ENCODE measurements at places on chromosomes 5 and 9.

- DNase-seq = no peak
These were observed 587.0 kb upstream of the COX7C start for GRCh38 chr5:86030753-86031152.

- peak; percentile 58 for DNase-seq
These were observed 4.0 kb upstream of the NIPSNAP3A start for GRCh38 chr9:104743376-104743985.

DNA sequence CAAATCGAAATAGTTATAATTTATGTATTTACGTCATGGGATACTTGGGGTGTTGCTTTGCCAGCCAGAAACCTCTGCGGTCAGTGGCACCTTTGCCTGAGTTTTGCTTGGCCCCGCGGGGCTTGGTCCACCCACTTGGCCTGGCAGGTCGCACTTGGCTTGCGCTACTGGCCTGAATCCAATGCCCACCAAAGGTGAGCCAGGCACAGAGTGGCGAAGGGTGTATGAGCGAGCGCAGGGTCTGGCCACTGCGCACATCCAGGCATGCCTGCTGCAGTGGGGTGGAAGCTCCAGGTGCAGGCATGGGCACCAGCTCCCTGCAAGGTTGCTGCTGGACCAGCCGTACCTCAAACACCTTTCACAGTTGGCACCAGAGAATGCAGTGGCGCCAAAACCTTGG is 714.6 kb downstream of the CDH9 start:
- DNase-seq = no peak

GRCh38 chr9:127133739-127134167 is 11.3 kb upstream of the ANGPTL2 start:
- DNase-seq = no peak

DNA sequence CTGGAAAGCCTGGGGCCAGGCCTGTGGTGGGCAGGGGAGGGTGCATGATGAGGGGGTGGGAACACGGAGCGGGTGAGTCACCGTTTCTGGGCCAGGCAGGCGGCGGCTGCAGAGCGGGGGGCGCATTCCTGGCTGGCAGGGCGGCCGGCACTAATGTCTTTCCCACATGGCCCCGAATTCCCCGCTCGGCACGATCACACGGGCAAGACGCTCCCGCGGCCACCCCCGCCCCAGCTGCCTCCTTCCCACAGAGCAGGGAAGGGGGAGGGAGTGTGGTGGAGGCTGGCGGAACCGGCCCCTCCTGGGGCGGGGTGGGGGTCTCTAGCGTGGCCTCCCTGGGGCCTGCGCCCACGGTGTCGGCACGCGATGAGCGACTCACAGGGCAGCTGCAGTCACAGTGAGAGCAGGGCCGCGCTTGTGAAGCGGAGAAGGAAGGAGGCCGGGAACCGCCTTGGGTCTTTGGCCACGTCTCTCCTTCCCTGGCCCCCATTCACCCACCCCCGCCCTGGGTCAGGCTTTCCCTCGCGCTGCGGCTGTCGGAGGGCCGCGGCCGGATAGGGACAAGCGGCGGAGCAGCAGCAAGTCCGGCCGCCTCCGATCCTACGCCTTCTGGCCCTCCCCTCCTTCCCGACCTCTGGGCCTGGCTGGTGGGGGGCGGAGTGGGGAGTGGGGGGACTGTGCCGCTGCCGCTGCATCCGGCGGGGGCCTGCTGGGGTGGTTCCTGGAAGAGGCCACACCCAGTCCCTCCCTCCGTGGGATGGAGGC is 48.9 kb downstream of the CXXC5 start:
- no peak for DNase-seq

DNA sequence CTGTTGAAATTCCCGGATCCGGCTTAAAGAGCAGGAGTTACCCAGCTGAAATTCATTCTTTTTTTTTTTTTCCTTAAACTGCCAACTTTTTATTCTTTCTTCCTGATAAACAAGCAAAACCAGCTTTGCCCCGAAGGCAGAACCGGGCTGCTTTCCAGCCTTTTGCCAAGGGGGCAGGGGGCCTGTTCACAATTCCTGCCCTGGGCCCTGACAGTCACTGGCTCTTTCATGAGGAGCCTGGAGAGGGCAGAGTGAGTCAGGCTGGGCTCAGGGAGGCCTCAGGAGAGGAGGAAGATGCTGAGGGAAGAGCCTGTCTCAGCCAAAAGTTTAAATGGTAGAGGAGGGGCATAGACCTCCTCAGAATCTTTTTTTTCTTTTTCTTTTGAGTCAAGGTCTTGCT is 4.8 kb downstream of the GLIPR2 start:
- no peak for DNase-seq

GRCh38 chr9:114787781-114788498 is 17.9 kb downstream of the TNFSF15 start:
- DNase-seq = no peak

GRCh38 chr5:36644727-36645126 is 38.3 kb downstream of the SLC1A3 start:
- DNase-seq = no peak

- DNase-seq = no peak
These were observed 42.3 kb upstream of the CLPTM1L start for GRCh38 chr5:1387059-1387755.

GRCh38 chr5:68074633-68075032 is 140.9 kb upstream of the PIK3R1 start:
- DNase-seq = no peak

GRCh38 chr5:33170411-33170810 is 270.4 kb upstream of the TARS1 start:
- no peak for DNase-seq

- DNase-seq = no peak
These were observed 214.8 kb downstream of the ISL1 start for GRCh38 chr5:51598026-51598425.

DNA sequence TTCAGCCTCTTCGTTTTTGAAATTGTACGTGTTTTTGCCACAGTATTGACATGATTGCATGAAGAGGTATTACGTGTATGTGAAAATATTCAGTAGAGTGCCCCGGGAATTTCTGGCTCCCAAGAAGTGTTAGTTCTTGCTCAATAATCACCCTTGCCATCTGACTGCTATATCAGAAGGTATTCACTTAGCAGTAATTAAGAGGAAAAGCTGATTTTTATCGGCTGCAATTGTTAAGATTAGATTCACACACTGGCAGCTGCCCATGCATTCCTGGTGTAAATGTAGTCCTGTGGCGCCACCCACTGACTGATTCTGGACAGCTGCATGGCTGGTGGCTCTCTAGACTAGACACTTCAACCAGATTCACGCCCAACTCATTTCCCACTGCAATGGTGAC is 440.1 kb upstream of the ADAMTS16 start:
- no peak for DNase-seq

GRCh38 chr5:42397267-42397666 is 26.0 kb upstream of the GHR start:
- DNase-seq = no peak

- DNase-seq = no peak
These were observed 289.0 kb upstream of the ANKRD55 start for GRCh38 chr5:56522169-56522568.

DNA sequence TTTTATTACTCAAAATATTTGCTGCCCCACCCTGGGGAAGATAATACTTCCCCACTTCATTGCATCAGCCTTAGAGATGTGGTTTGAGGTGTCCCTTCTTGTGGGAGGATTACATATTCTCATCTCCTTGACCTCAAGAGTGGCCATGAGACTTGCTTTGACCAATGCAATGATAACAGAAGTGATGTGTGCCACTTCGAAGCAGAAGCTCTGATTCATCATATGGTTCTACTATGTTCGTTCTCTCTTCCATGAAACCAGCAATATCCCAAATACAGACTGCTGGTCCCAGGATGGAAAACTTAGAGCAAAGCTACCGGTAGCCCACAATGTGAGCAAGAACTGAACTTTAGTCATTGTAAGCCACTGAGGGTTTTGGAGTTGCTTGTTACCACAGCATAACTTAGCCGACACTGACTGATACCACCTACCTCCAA is 92.0 kb downstream of the THBS4 start:
- no peak for DNase-seq

GRCh38 chr5:67063791-67064190 is 132.8 kb downstream of the CD180 start:
- no peak for DNase-seq

GRCh38 chr5:2522372-2522771 is 229.1 kb downstream of the IRX2 start:
- no peak for DNase-seq

- no peak for DNase-seq
These were observed 227.1 kb upstream of the CYLC2 start for GRCh38 chr9:102768002-102768401.

- no peak for DNase-seq
These were observed 194.1 kb downstream of the GNA14 start for GRCh38 chr9:77453825-77454647.

GRCh38 chr9:135956802-135957174 is 4.4 kb downstream of the UBAC1 start:
- DNase-seq = no peak

DNA sequence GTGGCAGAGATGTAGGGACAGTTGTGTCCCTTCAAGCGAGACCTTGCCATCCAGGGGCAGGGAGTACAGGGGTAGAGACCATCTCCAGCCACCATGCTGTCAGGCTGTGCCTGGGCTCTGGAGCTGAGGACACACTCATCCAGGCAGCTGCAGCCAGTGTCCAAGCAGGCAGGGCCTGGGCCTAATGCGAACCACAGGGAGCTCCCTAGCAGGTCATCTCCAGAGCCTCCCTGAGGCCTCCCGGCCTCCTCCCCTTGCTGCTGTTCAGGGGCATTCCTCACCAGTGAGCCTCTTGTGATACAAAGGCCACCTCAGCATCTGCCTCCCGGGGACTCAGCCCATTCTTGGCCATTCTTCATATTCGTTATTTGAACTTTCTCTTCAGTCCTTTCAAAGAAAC is 35.0 kb downstream of the TPPP start:
- DNase-seq = no peak

DNA sequence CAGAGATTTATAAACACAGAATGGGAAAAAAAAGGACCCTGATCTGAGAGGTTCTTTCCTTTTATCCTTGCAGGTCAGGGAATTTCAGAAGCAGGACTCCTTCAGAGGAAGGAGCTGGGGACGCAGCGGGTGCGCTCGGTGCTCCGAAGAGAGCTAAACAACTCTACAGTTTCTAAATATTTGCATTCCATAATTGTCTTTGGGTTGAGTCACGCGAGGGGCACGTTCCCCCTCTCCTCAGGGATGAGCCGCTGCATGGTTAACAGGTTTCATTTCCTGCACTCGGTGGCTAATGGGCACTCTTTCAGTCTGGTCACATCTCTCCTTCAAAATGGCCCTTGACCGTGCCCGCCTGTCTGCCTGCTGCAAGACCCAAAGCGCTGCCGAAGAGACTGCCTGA is 165.0 kb upstream of the HMHB1 start:
- no peak for DNase-seq

GRCh38 chr9:124788542-124789217 is 11.7 kb downstream of the OLFML2A start:
- DNase-seq = no peak

- no peak for DNase-seq
These were observed 34.0 kb upstream of the ARAP3 start for GRCh38 chr5:141716009-141716408.

DNA sequence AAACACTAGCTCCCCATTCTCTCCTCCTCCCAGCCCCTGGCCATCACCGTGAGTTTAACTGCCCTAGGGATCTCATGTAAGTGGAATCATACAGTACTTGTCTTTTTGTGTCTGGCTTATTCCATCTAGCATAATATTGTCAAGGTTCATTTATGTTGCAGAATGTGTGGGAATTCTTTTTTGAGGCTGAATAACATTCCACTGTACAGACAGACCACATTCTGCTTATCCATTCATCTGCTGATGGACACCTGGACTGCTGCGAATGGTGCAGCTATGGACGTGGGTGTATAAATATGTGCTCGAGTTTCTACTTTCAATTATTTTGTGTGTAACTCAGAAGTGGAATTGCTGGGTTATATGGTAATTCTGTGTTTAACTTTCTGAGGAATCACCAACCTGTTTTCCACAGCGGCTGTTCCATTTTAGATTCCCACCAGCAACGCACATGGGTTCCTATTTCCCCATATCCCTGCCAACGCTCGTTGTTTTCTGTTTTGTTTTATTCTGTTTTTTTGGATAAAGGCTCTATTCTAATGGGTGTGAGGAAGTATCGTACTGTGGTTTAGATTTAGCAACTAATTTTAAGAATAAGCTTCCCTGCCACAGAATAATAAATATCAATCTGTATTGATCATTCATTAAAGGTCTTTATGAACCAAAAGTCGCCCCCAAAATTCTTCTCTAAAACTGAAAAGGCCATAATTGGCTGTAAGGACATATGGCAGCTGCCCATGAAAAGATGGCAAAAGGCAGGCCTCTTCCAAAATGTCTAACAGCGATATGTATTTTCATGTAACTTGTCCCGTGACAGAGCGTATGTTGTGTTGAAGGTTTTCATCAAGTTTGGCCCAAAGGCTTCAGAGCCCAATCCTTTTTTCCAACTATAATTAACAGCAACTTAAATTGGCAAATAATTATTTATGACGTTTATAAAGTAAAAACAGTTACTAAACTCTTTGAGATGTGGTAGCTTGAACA is 70.3 kb downstream of the DAP start:
- no peak for DNase-seq

DNA sequence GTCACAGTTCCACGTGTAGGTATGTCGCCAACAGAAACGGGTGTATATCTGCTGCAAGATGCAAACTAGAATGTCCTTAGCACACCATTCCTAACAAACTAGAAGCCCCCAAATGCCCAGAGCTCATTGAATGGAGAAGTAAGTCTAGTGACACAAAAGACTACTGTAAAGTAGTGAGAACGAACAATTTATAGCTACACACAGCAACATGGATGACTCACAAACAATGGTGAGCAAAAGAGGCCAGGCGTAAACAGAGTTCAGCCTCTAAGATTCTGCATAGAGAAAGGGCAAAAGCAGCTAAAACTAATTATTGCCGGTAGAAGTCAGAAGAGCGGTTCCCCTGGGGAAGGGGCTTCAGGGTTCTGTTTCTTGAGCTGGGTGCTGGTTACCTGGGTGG is 74.7 kb downstream of the AMBP start:
- DNase-seq = no peak

- no peak for DNase-seq
These were observed 287.0 kb upstream of the SEMA6A start for GRCh38 chr5:116861666-116862065.

DNA sequence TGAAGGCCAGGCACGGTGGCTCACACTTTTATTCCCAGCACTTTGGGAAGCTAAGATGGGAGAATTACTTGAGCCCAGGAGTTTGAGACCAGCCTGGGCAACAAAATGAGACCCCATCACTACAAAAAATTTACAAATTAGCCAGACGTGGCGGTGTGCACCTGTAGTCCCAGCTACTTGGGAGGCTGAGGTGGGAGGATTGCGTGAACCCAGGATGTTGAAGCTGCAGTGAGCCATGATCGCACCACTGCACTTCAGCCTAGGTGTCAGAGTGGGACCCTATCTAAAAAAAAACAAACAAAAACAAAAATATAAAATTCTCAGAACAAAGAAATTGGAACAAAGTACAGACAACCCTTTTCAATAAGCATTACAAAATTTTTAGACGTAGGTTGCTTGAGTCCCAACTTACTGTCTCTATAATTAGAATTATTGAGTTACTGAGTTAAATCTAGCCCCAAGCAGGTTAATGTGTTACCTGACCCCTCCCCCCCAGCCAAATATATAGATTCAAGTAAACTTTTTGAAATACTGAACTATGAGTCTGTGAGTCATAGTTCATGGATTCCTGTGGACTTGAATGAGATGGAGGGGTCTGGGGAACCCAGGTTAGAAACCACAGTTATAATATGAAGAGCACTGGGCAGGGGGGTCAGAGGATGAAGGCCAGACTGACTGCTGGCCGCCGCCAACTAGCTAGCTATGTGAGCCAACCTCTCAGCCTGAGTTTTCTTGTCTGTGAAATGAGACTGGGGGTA is 173.1 kb downstream of the AOPEP start:
- DNase-seq = no peak

- no peak for DNase-seq
These were observed 1609.7 kb upstream of the CDH9 start for GRCh38 chr5:28648108-28648507.

GRCh38 chr5:11128021-11128420 is 367.0 kb upstream of the DAP start:
- no peak for DNase-seq

Data from GM20000 (cell line).